ENCODE measurements at places on chromosomes 7 and 10.

DNA sequence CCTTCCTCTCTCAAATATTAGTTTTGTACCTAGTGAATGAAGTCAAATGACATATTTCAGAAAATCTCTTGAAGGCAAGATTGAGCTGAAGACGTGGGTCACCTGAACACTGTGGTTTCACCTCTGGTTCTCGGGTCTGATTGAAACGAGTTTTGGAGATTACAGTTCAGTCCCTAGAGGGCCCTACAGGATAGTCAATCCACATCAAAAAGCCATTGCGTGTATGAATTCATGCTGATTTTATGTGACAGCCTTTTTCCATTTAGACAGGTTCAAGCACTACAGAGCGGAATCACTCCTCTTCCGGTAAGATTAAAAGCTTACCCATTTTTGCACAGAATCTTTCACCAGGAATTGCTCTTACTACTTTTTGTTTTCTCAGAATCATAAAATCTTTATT lies 62.2 kb downstream of the VIM start:
- no peak for DNase-seq

- no peak for DNase-seq
These were observed 28.0 kb upstream of the COBL start for GRCh38 chr7:51344406-51345138.

DNA sequence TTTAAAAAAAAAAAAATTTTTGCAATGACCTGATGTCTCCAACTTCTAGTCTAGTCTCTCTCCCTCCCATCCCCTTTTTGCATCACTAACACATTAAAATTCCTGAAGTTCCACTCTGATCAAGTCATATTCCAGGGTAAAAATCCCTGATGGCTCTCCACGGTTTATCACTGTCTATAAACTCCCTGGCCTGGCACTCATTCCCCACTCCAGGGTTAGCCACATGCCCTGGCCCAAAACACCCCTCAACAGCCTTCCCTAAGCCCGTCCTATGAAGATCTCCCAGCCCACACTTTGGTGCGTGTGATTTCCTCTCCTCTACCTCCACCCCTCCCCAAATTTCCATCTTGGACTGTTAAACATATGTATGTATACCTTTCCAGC lies 125.4 kb downstream of the JAZF1 start:
- DNase-seq: no peak

GRCh38 chr10:133457100-133457841 lies 3.5 kb downstream of the SCART1 start:
- DNase-seq: no peak

- no peak for DNase-seq
These were observed 14.6 kb downstream of the PPIA start for GRCh38 chr7:44811093-44811492.

DNA sequence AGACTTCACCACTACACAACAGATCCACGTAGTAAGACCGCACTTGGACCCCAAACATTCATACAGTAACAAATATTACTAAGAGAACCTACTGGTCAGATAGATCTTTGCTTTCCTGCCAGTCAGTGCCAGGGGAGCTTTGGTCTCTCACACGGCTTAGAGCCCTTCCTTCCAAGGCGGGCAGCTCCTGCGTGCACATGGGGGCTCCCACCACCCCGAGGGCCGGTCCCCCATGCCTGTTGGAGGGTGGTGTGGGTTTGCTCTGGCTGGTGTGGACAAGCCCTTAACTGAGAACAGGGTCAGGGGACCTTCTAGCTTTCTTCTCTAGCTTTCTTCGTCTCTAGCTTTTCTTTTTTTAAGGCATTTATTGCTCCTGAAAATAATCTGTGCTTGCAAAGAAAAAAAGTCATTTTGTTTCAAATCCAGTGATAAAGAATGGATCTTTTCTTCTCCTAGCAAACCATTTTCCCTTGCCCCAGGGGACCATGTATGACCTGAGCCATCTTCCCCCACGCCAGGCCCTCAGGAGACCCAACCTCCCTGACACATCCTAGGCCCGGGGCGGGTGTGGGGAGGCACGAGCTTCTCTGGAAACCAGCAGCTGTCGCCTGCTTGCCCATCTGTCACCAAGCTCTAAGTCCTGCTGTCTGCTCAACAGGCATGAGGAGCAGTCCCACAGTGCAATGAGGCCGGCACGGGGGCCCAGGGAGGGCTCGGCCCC lies 591.1 kb downstream of the PTPRN2 start:
- DNase-seq: no peak

DNA sequence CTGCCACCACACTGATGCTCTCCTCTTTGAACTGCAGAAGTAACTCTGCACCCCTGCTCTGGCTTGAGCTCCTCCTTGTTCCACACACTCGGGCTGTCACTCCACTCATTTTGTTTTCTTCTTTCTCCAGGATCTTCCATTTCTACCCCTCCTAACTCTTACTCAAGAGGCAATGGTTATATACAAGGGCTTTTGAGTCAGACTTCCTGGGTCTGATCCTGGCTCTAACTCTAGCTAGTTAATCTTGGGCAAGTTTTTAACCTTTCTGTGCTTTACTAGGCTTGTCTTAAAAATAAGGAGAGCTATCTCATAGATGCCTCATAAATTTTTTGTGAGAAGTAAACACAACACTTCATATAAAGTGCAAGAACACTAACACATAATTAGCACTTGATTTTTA lies 45.3 kb upstream of the GNAI1 start:
- DNase-seq: no peak

DNA sequence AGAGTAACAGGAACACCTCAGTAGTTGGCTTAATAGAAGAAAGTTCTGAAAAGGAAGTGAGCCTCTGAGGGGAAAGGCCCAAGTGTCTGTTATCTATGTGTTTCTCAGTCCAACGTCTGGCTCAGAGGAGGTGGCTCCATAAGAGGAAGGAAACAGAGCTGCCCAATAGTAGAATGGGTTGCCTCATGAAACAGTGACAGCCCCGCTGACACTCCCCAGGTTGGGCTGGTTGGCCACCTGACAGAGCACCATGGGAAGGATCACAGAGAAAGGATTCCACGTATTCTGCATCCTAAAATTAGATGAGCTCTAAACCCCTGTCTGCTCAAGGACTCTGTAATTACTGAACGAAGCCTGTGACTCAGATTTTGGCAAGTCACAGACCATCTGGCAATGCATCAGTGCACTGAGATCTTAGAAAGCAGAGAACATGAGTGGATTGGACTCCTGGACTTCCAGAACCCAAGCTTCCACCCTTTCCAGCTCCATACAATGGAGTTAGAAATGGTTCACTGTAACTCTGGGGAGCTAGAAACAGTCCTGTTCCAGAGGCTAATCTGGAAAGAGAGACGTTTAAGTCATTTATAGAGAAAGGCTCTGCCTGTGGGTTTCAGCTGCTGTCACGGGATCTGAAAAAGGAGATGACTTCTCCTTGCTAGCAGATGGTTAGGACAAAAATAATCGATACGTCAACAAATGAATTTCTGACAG lies 2.9 kb downstream of the PKD2L1 start:
- no peak for DNase-seq

GRCh38 chr7:135822376-135822775 lies 73.8 kb upstream of the FAM180A start:
- no peak for DNase-seq

DNA sequence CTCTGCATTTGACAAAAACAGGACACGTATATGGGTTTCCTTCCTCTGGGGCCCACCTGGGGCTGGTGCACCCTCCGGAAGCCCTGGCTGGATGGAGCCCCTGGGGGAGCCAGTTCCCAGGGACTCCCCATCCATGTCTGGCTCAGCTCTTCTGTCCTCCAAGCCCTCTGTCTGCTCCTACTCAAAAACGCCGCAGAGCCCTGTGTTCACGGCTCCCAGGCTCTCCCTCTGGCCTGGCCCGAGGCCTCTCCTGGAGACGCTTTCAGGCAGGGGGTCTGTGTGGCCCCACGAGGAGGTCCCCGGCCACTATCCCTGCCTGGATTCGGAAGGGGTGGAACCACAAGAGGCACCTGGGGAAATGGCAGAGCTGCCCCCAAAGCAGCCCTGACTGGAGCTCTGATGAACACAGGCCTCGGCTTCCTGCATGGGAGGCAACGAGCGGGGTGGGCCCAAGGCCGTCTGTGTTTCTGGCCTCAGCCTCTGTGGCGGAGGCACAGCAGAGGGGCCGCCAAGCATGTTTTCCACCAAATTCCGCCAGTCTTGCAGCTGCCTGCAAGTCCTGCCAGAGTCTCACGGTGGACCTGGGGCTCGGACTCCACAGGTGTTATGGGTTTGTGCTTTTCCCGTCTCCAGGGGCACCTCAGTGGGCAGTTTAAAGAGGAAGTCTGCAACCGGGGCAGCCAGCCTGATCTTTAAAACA lies 22.6 kb upstream of the INPP5A start:
- no peak for DNase-seq

DNA sequence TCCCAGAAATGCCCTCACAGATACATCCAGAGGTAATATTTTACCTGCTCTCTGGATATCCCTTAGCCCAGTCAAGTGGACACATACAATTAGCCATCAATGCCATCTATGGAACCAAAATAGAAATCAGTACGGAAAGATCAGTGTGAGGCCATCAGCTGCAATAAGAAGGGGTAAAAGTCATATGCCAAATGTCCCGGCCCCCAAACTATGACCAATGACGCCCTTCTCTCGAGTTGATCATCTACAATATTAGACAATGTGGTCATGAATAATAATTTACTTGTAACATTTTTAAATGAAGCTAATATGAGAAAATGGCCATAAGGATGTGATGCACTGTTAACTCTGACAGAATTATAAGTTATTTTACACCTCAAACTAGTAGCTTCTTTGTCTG lies 588.9 kb downstream of the POM121L12 start:
- DNase-seq: no peak

GRCh38 chr7:25789701-25790640 lies 362.0 kb upstream of the NFE2L3 start:
- no peak for DNase-seq

DNA sequence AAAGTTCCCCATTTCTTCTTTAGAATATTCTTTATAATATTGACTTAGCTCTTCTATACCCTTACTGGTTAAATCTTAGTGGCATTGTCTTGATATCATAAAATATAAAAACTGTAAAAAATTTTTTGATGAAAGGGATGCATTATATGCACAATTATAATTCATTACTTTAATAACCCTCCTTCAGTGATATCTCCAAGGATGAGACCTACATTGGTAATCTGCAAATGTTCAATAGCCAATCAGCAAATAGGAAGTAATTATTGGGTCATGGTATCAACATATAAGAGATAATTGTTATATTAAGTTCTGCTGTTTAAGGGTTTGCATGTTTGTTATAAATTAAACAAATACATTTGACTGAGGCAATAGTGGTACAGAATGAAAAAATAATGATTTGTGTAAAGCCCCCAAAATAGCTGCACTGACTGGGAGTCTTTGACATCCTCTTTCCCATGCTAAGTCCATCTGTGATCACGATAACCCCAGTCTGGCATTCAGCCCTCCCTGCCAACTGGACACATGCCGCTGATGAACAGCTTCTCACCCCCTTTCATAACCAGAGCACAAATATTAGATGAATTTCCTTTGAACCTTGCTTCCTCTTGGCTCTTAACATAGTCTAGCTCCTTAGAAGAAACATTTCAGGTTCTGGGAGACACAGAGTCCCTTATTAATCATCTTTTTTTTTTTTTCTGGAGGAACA lies 169.5 kb downstream of the CPED1 start:
- DNase-seq: no peak

- no peak for DNase-seq
These were observed 313.8 kb upstream of the BMPER start for GRCh38 chr7:33591490-33591889.

GRCh38 chr10:36345807-36346206 lies 703.7 kb upstream of the FZD8 start:
- DNase-seq: no peak

- no peak for DNase-seq
These were observed 118.4 kb upstream of the PDLIM1 start for GRCh38 chr10:95408983-95409873.

DNA sequence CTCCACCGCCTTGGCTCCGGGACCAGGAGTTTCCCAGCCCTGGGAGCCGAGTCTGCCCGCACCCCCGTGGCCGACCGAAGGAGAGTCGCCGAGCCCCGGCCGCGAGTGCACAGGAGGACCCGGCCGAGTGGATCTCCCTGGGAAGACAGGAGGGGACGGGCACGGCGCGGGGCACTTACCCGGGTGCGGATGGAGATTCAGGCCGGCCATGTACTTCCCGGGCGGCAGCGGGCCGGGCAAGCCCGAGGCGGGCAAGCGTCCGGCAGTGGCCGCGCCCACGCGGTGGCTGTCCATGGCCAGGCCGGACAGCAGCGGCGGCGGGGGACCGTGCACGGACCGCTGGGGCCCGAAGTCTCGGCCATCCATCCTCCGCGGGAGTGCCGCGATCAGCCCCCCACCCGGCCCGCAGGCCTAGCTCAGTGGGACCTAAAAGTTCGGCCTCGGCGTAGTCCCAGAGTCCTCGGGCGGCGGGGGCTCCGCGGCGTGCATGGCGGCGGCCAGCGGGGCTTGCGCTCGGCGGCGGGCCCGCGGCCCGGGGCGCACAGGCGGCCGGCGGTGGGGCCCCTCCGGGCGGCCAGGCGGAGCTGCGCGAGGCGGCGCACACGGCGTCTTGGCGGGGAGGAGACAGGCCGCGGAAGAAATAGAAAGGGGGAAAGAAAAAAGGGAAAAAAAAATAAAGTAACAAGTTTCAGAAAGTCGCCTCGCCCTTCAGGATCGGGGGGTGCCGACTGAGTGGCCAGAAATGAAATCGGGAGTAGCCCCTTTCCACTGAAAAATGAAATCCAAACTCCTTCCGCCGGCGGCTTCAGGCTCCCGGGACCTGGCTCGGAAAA lies 2.5 kb downstream of the TNRC18 start:
- DNase-seq: no peak

- DNase-seq: no peak
These were observed 588.6 kb downstream of the DNAJB6 start for GRCh38 chr7:157925383-157925875.

GRCh38 chr10:64659311-64659710 lies 1138.1 kb downstream of the REEP3 start:
- no peak for DNase-seq

DNA sequence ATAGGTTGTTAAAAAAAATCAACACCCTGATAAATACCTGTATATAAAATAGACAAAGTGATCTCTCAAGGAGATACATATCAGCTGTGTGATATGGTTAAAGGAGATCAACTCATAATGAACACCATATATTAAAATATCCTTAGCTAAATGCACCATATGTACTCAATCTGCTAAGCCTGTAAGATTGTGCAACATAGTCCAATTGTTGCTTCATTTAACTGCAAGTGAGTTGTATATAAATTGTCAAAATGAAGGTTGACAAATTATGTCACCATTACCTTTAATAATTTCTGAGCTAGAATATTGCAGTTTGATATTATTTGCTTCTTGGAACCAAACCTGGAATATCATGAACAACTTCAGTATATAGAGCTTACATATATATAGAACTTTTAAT lies 283.7 kb downstream of the MALRD1 start:
- no peak for DNase-seq

- DNase-seq: no peak
These were observed 226.4 kb upstream of the KLF14 start for GRCh38 chr7:130960208-130960988.

DNA sequence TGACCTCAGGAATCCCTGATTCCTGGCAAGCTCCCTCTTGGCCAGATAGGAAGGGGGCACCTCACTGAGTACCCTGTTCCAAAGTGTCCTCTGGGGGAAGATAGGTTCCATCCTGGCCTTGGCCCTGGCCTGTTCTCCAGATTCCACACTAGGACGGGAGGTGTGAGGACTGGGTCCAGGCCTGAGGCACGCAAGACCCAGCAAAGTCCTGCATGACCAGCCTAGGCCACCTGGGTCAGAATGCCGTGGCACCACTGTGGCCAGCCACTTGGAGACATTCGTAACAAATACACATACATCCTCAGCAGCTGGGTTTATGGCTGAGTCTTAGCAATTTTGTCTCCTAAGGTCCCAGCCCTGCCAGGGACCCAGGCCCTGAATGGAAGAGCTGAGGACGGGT lies 23.3 kb upstream of the TLX1 start:
- no peak for DNase-seq
